GM23248 (cell line): ENCODE measurements at places on chromosomes 3 and 15. TPM values are rescaled to one million over a fixed set of nuclear protein-coding genes. Genes with fewer than 3 reads are reported as not detected.

Gene LRRN1
- not detected in 2 replicates for total RNA-seq

Gene TEX55
- not detected in 2 replicates for total RNA-seq

Gene WDR93
- not detected in 2 replicates for total RNA-seq

Gene CLDN16
- 0.11 TPM in 1 of 2 replicates, not detected in the other for total RNA-seq

DNA sequence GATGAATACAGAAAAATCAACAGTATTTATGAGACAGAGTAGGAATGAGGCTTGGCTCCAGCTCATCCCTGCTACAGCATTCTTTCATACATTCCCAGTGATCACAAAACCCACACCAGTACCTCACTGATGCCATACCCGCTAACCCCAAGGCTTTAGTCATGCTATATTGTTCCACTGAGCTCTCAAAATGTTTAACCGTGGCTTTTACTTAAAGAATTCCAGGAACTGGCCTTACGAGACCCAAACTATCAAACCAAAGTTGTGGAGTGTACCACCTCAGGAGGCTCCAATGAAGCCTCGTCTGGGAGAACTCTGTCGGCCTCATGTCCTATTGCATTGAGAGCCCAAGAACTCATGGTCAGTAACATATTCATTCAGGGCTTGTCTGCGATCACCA is 278.9 kb downstream of the ULK4 start:
- peak; percentile 89 for DNase-seq

DNA sequence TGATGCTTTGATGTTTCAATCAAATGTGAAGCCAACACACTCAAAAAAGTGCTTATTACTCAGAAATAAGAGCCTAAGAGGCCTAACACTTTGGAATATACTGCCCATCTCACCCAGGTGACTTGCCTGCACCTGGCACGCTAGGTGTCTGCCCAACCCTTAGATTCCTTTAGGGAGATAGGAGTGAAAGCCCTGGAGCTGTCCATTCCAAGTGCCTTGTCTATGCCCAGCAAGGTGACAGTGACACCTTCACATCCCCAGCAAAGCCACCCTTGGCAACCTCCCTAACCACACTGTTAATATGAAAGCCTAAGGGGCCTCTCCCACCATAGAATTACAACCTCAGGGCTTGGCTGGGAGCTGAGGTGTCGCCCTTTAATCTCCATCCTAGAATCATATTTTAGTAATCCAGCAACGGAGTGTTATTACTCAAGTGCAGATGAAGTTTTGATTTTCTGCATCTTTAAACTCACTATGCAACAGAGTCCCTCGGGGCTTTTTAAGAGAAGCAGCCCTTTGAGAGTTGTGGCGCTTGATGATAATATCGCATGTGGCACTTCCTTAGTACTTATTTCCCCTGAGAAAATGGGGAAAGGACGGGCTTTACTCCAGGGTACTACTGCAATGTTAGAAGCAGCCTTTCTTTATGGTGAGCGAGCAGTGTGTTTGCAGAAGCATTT is 24.8 kb downstream of the ATP10A start:
- no peak for DNase-seq

DNA sequence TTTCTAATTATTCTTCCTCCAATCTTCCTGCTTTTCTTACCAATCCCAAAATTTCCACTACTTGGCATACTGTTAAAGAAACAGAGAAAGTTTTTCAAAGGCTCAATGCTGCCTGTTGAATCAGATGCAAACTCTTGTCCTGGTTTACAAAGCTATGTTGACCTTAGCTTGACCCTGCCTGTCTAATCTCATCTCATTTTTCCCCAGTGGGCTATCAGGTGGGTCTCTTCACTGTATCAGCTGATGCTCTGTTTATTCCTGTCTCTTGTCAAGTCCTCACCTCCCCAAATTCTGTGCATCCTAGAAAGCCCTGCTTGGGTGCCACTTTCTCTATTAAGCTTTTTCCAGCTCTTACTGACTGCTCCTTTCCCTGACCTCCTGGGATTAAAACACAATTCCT is 18.2 kb downstream of the NFKBIZ start:
- no peak for DNase-seq

GRCh38 chr3:72382460-72382859 is 465.8 kb downstream of the SHQ1 start:
- no peak for DNase-seq

GRCh38 chr15:56445746-56446145 is 19.2 kb downstream of the MNS1 start:
- no peak for DNase-seq

- no peak for DNase-seq
These were observed 11.3 kb downstream of the INTS14 start for GRCh38 chr15:65599677-65600076.

DNA sequence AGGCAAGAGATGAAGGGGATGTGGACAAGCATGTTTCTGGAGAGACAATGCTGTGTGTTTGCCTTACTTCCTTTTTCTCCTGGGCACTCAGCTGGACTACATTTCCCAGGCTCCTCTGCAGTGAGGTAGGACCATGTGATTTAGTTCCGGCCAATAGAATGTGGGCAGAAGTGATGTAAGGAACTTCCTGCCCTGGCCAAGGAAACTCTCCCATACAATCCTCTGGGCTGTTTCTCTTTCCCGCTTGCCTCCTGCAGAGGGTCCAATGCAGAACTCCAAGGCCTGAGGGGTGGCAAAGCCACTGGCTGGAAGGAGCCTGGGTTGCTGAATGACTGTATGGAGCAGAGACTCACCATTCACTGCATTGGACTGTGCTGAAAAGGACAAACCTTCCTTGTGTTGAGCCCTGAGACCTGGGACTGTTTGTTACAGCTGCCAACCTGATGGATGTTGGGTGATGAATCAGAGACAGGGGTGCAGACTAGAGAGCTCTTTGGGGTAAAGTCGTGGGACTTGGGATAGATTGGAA is 82.7 kb upstream of the SLC6A6 start:
- DNase-seq = peak; percentile 52

DNA sequence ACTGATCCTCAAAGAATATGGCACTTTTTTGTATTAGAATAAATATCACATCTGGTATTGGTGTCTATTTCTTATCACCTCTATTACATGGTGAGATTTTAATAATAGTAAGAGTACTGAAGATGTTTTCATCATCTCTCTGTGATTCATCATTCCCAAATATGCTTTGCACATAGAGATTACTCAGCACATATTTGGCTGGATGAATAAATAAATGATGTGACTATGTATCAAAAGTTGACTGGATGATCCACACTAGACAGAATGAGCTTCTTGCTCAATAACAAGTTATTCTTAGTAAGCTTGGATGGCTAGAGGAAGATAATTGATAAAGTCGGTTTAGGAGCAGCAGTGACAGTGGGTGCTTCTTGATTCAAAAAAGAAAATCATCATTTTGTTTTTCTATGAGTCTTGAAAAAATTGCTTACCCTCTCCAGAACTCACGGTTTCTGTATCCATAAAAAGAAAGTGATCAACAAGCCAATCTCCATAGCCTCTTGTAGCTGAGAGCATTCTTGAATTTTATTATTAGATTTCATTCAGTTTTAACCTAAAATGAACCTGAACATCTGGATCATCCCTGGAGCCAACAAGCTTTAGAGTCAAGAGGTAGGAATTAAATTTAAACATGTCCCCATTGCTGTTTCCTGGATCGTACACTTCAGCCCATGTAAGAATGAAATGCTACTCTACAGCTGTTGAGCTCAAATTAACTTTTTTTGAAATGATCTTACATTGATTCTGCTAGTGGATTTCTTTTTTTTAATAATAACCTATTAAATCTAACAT is 104.8 kb upstream of the OSTN start:
- DNase-seq = peak; percentile 88
